ENCODE measurements at places on chromosomes 5 and 9. TPM values are rescaled to one million over a fixed set of nuclear protein-coding genes. Genes with fewer than 3 reads are reported as not detected.

QRFP gene
- not detected for total RNA-seq

IFNA2 gene
- 0.33 TPM for total RNA-seq

SYNPO gene
- 23.5 TPM for total RNA-seq

SIMC1 gene
- total RNA-seq, result 6.8 TPM

- no peaks in the 10 kb centered on the region for H3K27me3 ChIP-seq
- no peak overlapping the region for H3K27ac ChIP-seq
- H3K4me1 ChIP-seq, result no peaks in the 10 kb centered on the region
- H3K36me3 ChIP-seq, result no peaks in the 10 kb centered on the region
Measured at GRCh38 chr9:27653957-27654356, 80.7 kb upstream of the C9orf72 start.

DNA sequence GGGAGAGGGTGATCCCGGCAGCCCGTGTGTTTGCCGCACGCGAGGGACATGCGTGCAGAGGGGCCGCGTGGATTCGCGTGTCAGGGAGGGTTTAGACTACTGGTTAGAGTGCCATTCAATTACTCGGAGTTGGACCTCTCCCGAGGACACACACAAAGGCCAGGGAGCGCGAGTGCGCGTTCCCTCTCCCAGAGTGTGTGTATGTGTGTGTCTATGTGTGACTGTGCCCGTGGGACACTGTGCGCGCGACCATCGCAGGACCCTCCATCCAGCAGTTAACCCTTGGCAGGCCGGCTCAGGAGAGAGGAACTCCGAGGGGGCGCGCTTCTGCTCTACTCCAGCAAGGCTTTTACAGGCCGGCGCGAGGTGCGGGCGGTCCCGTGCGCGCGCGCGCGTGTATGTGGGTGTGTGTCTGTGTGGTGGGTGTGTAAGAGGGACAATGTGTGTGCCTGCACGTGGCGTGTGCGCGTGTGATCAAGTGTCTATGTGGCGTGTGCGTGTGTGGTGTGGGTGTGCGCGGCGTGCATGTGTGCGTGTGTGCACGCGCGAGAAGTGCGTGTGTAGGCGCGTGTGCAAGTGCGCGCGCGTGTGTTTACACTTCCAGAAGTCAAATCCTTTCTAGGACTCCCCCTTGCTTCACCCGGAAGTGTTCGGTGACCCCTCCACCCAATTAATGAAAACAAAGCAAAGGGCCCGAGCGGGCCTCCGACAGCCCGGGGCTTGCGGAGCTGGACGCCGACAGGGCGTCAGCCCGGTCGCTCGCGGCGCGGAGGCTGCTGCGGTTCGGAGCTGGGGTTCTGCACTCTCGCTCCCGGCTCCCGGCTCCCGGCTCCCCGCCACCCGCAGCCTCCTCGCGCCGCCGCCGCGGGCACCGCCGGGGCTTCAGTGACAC lies 75.3 kb upstream of the TBCA start:
- H3K27me3 ChIP-seq, result no peaks in the 10 kb centered on the region
- H3K27ac ChIP-seq, result peak overlapping the region; percentile 63
- H3K36me3 ChIP-seq, result no peaks in the 10 kb centered on the region
- H3K4me3 ChIP-seq, result peak overlapping the region; percentile 36
- DNase-seq, result no peak

- no peaks in the 10 kb centered on the region for H3K27me3 ChIP-seq
- no peak for DNase-seq
- H3K4me3 ChIP-seq, result no peak overlapping the region
- H3K27ac ChIP-seq, result no peak overlapping the region
- H3K36me3 ChIP-seq, result peaks cover 14% of the 10 kb centered on the region
Measured at GRCh38 chr5:173089581-173089980, 33.4 kb downstream of the CREBRF start.

Data from sigmoid colon (tissue), 7 donors.